Activated naive CD8-positive, alpha-beta T cell treated with anti-CD3 and anti-CD28 coated beads, Interleukin-2, amount 50 U/mL, for 16 hours (primary cell): ENCODE measurements at places on chromosomes 1 and 21.

DNA sequence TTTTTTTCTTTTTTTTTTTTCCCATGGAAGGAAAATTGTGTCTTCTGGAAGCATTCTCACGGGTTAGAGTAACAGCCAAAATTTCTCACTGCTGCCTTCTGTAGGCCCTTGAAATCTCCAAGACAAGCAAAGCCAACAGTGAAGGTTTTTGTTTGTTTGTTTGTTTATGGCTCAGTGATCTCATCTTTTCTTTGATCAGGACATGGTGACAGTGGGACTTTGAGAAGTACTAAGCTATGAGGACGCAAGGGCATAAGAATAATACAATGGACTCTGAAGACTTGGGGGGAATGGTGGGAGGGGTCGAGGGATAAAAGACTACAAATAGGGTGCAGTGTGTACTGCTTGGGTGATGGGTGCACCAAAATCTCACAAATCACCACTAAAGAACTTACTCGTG is 419.4 kb downstream of the PTPRC start:
- DNase-seq: no peak

- no peak for DNase-seq
These were observed 634.8 kb upstream of the ADGRL2 start for GRCh38 chr1:81165963-81166362.

GRCh38 chr21:15247613-15248012 is 182.8 kb upstream of the NRIP1 start:
- DNase-seq: no peak

- DNase-seq: no peak
These were observed 156.3 kb downstream of the CLIC6 start for GRCh38 chr21:34825101-34825500.

DNA sequence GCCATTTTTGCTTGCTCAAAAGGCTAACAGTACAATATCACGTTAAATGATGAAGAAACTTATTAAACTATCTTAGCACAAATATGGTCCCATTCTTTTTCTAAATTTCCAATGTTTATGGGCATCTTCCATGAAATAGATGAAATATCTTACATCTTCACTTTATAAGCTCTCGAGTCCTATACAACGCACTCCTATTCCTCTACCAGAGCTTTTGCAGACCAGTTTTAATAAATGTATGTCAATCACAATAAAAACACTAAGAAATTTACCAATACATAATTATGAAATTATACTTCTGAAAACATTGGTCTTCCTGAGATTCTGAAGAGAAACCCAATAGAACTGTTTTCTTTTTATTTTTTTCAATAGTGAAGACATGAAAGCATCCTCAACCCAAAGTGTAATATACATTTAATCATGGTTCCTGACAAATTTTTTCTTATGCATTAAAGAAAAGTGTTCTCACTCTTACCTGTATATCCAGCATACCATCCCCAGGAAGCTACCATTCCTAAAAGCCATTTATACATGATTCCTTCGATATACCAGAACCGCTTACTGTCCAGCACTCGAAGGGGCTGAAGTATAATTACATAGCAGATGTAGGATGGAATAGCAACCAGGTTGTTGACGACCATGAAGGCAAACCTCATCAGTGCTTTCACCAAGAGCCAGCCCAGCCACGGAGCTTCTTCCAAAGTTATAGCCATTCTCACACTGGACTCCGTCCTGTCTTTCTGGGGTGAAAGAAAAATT is 1.8 kb downstream of the LPGAT1 start:
- no peak for DNase-seq

GRCh38 chr1:208171616-208172422 is 72.4 kb downstream of the PLXNA2 start:
- no peak for DNase-seq

DNA sequence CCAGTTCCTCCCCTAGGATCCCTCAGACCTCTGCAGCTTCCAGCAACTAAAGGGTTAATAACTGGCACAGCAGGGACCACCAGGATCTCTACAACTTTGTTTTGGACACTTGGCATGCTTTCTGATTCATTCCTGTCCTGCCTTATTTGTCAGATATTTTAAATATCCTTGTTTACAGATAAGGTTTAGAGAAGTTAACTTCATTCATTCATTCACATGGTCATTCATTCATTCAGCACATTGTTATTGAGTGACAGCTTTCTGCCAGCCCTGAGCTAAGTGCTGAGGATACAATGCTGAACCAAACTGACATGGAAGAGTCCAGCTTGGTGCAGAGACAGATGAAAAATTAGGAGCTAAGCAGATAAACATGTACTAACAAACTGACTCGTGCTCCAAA is 8.8 kb upstream of the PHC2 start:
- DNase-seq: no peak

DNA sequence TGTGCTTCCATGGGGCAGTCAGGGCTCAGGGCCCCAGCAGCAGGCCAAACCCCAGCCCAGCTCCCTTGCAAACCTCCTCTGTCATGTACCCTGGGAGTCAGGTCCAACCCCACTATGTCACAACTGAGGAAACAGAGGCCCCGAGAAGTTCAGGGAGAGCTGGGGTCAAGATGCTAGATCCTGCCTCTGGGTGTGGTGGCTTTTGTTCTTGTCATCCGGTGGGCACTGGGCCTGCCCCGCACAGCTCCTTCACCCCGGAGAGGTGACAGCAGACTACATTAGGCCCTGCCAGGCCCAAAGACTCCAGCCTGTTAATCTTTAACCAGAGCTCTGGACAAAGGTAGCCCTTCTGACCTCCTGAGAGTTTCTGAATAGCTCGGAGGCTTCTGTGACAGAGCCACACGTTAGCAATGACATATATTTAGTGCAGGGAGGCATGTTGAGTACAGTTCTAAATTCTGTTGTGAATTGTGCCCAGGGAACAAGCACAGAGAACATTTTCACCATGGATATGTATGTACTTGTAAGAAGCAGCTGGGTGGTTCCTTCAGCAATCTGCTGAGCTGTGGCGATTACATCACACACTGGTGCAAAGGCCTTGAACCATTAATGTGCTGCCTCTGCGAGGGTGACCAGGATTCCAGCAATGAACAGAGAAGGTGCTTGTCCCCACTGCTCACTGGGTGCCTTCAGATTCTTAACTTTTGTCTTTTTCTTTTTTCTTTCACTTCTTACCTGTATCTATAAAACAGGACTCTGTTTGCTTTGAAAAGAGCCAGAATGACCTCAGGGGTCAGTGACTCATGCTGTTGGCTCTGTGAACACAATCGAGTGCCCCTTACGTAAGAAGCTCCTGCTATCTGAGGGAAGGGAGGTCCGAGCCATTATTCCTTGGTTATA is 102.8 kb downstream of the RHOU start:
- DNase-seq: no peak

- no peak for DNase-seq
These were observed 29.9 kb upstream of the C1orf21 start for GRCh38 chr1:184356891-184357290.

GRCh38 chr1:207744000-207744534 is 7.8 kb upstream of the CD46 start:
- no peak for DNase-seq
